Right cardiac atrium (tissue), 5 donors: ENCODE measurements at places on chromosomes 2 and 18. TPM values are rescaled to one million over a fixed set of nuclear protein-coding genes. Genes with fewer than 3 reads are reported as not detected.

The LYG2 gene
- total RNA-seq: not detected

The TMEM247 gene
- total RNA-seq: not detected

The BIRC6 gene
- total RNA-seq: 41.9 TPM

The MSGN1 gene
- total RNA-seq: not detected

The CELF4 gene
- total RNA-seq: 1.1 TPM

DNA sequence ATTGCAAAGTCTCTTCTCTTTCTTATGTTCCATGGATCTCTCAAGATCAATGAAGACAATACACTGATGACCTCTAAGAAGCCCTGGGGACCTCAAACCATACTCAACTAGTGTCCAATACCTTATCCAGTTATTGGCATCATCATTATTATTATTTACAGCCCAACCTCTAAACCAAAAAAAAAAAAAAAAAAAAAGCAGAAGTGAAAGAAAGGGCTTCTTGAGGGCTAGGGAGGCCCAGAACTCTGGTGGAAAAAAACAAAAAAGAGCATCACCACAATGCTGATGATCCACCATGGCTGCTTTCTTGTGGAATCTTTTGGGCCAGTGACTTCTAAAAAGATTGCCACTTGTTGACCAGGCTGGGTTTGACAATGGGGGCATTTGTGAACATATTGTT is 324.9 kb downstream of the LPIN1 start:
- no peak for DNase-seq

DNA sequence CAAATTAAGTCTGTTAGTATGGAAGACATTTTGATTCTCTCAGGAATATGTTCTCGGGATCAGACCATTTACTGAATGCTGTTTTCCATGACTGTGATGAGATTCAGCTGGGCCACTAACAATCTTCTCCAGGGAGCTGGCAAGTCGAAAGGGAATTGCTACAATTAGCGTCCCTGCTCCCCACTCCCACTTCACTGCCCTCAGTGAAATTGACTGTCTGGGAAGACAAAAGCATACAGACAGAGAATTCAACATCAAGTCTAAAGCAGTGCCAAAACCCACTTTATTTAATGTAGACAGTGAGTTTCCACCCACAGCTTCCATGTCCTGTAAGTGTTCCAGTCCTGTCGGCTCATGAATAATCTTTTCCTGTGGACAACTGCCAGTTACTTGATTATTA is 34.0 kb upstream of the COL3A1 start:
- peak; percentile 10 for DNase-seq

- DNase-seq: no peak
Observed at GRCh38 chr2:148675708-148676107, 31.2 kb downstream of the EPC2 start.

- peak; percentile 79 for DNase-seq
Observed at GRCh38 chr2:68284896-68285295, 32.6 kb upstream of the PPP3R1 start.

DNA sequence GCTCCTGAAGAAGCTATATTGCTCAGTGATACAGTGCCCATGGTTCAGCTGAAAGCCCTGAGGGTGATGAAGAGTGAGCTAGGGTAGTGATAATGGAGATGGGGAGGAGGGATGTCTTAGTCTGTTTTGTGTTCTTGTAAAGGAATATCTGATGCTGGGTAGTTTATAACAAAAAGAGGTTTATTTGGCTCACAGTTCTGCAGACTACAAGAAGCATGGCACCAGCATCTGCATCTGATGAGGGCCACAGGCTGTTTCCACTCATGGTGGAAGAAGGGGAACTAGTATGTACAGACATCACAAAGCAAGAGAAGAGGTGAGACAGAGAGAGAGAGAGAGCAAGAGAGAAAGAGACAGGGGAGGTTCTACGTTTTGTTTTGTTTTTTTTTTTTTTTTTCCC is 417.3 kb upstream of the TRIB2 start:
- DNase-seq: no peak

GRCh38 chr2:71558300-71559051 is 105.1 kb downstream of the DYSF start:
- DNase-seq: peak; percentile 33

DNA sequence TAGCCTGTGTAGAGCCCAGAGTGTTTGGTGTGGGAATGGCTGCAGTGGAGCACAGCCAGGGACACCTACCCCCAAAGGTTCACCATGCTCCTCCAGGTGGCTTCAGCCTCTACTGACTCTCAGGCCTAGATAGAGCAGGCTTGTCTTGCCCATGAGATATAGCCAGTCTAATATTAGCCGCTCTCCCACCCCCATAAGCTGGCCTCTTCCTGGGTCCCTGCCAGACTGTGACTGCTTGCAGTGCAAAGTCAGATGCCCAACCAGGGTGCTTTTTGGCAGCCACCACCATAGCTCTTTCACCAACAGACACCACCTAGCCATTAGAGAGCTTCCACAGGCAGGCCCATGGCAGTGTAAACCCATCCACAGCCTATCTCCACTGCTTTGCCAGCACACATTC is 405.3 kb downstream of the MBD2 start:
- peak; percentile 36 for DNase-seq
